ENCODE measurements at places on chromosomes 7 and 10.

- DNase-seq = no peak
Measured at GRCh38 chr7:84069999-84070500, 124.5 kb downstream of the SEMA3A start.

- no peak for DNase-seq
Measured at GRCh38 chr10:70228491-70228890, 4.7 kb downstream of the PPA1 start.

DNA sequence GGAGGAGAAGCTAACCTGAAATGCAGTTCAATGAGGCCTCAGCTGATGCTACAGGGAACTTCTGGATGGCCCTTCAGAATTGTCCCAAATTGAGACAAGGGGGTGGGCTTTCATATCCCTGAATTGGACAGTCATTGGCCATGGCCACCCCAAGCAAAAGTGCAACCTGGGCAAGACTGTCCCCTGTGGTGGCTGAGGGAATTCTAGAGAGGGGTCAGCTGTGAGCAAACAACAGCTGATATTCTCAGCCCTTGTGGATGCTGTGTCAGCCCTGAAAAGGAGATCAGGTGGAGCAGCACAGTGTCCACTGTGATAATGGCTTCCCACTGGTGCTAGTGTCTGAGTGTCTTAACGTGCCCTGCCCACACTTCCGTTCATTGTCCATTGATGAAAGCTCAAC, 76.6 kb downstream of the SLC16A9 start:
- no peak for DNase-seq

DNA sequence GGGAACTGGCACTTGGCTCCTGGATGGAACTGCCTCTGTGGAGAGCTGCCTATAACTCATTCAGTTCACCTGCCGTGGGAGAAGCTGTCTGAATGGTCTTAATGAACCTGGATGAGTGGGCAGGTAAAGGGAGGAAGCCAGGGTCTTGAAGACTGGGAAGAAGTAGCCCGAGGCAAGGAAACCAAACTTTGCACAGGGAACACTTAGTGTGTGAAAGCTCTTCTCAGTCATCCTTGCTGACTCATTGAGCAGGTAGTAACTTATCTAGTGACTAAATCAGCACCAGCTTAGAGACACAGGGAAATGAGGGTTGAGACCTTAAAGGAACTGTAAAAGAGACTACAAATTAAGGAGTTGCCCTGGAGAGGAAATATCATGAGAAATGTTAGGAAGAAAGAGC, 9.9 kb downstream of the LRRC4 start:
- DNase-seq = no peak

DNA sequence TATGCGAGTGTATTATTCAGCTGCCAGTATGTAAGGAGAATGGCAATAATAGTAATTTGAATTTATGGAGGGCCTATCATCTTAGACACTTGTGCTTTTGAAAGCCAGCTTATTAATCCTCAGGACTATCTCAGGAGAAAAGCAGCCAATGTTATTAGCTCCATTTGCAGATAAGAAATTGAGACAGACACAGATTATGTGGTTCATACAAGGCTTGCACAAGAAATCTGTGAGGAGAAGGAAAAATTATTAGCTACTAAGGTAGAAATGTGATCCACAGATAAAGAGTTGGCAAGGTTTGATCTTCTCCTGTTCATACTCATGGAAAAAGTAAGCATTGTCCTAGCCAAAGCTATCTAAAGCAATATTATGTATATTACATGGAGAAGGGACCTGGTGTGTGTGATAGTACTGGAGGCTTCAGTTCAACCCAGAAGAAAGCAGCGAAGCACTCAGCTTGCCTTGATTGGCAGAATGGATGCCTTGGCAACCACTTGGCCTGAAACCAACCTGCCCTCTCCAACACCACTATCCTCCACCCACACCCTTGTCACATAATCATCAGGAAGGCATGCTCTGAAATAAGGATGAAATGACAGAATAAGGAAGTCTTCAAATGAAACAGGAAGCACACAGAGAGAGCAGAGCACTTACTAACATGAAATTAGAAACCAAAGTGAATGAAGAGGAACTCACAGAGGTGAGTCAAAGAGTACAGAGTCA, 18.0 kb downstream of the MACC1 start:
- DNase-seq = peak; percentile 37

DNA sequence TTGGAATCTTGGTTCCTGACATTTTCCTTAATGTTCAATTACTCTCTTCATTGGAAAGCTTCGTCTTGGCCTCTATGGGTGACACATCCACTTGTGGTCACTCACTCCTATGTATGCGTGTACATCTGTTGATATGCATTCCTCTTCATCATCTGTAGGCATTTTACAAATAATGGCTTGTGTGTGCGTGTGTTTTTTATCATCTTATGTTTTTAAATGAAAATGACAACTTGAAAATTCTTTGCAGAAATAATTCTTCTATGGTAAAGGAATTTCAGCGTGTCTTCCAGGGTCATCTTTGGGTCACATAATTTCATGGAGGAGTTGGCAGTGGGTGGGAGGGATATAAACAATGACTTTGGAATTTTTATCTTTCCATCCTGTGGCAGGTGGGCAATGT, 925.1 kb downstream of the LRMDA start:
- no peak for DNase-seq

GRCh38 chr7:87797395-87797794, 78.8 kb downstream of the SLC25A40 start:
- DNase-seq = no peak

Data from thymus (tissue), 14 donors.